ENCODE measurements at places on chromosomes 12 and 14. TPM values are rescaled to one million over a fixed set of nuclear protein-coding genes. Genes with fewer than 3 reads are reported as not detected.

DNA sequence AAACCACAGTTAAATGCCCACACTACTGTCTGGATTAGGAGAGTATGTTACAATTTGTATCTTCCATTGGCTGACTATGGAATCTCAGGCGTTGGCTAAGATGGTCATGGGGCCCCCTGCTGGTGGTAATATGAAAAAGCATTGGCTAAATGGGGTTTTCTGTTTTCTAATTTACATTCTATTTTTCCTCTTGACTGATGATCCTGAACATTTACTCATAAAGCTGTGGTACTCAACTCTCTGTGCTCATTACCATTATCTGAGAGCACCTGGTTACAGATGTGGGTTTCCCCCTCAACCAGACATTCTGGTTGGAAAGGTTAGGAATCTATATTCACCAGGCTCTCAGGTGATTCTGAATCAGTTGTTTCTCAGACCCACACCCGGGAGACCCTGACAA is 64.8 kb downstream of the WSCD2 start:
- DNase-seq: no peak

The REP15 gene
- polyA plus RNA-seq: 0.39 TPM

DNA sequence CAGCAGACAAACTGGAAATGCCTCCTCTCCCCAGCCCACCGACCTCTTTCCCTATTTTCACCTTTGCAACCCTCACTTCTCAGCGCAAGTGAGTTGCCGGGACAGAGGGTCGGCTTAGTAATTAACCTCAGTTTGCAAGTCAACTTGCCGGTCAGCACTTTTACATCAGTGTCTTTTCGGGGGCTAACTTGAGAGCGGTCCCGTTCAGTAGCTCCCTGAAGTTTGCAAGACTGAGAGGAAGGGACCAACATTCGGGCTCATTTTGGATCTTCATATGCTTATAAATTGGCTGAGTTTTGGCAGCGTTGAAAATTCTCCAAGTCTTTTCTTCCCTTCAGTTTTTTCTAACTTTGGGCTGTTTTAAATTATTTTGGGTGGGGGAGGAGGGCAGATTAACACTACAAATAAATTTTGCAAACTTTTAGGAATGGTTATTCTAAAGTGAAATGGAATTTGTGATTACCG is 846 bp downstream of the BRMS1L start:
- no peak for DNase-seq

GRCh38 chr12:115966376-115966775 is 311.1 kb downstream of the MED13L start:
- no peak for DNase-seq

GRCh38 chr14:61564618-61565091 is 130.7 kb upstream of the HIF1A start:
- DNase-seq: no peak

DNA sequence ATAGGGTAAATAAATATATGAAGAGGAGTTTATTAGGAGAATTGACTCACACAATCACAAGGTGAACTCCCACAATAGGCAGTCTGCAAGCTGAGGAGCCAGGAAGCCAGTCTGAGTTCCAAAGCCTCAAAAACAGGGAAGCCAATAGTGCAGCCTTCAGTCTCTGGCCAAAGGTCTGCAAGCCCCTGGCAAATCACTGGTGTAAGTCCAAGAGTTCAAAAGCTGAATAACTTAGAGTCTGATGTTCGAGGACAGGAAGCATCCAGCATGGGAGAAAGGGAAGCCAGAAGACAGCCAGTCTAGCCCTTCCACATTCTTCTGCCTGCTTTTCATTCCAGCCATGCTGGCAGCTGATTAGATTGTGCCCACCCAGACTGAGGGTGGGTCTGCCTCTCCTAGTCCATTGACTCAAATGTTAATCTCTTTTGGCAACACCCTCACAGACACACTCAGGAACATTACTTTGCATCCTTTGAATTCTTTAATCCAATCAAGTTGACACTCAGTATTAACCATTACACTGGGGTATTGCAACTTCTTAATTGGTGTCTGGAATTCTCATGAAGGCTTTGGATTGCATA is 736.5 kb upstream of the LMO3 start:
- no peak for DNase-seq

- DNase-seq: no peak
Observed at GRCh38 chr12:122880155-122880667, 15.7 kb downstream of the VPS37B start.
